Activated naive CD8-positive, alpha-beta T cell treated with anti-CD3 and anti-CD28 coated beads, Interleukin-2, amount 50 U/mL, for 16 hours (primary cell): ENCODE measurements at places on chromosomes 6 and 20.

DNA sequence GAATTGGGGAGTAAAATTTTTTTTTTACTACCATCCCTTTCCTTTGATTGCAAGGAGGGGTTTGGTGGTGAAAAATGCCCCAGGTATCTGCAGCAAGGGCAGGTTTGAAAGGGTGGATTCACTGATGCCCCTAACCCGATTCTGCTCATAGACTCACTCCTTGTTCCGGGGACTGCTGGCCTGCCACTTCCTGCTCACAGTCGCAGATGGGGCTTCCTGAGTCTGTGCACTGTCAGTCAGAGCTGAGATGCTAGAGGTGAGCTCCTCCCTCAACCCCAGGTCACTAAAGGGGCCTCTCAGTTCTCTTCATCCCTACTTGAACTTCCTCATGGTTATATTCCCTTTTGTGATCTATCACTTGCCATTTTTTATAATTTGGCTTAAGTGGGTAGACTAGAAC, 357.9 kb downstream of the FARS2 start:
- DNase-seq: no peak

GRCh38 chr20:24850176-24850575, 98.9 kb upstream of the CST7 start:
- no peak for DNase-seq

GRCh38 chr20:48339190-48339985, 488.4 kb downstream of the PREX1 start:
- no peak for DNase-seq

- no peak for DNase-seq
These were observed 280.2 kb downstream of the COL12A1 start for GRCh38 chr6:74925683-74926082.

DNA sequence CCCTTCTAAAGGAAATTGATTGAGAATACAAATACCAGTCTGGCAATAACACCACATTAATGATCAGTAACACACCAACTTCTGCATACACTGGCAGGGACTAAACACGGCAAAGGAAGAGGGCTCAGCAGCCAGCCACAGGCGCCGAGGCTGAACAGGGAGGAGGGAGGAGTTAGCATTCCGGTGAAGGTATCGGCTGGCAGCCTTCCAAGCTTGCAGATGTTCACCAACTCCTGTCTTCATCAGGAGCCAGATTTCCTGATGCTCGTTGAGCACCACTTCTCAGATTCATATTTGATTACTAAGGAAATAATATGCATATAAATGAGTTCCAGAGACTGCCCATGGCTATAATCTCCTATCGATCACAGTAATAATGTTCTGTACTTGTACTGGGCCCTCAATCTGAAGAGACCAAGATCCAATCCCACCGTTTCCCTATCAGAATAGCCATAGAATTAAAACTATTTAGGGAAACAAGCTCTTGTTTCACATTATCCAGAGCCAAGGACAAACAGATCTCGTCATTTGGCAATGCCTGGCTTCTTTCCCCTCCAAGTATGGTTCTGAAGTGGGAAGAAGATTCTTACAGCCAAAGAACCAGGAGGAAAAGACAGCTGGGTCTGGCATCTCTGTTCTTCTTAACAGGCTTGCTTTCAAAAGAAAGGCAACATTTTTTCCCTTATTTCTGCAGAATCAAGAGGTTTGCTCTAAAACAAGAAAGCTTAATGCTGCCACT, 42.2 kb downstream of the GFOD1 start:
- DNase-seq: no peak

DNA sequence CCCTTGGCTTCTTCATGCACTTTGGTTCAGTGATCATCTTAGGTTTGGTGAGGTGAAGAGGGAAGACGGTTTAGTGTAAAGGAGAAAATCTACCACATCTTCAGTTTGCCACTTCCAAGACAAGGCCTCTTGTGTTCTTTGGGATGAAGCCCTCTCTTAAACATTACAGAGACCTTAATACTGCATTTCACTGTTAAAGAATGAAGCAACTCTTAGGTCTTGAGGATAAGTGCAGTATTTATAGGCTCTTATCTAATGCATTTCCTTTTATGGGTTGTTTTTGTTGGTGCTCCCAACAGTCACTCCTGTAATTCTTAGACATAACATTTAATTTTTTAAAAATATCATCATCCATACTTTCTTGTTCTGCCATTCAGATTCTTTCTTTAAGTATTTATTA, 139.9 kb upstream of the LAMP5 start:
- DNase-seq: no peak

DNA sequence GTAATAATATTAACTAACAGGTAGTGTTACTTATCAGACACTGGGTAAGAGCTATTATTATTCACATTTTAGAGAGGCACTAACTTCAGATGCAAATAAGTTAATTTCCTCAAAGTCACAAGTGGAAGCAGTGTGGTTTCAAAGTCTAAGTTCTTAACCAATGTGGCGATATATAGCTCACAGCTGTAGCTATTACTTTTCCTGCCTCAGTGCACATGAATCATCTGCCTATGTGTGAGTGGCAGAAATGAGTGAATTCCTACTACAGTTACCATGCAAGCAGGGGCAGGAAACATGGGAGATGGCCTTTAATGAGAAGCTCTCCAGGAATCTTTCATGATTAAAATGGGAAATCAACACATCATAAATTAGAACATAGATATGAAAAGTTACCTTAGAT, 126.2 kb upstream of the EYA4 start:
- DNase-seq: no peak

DNA sequence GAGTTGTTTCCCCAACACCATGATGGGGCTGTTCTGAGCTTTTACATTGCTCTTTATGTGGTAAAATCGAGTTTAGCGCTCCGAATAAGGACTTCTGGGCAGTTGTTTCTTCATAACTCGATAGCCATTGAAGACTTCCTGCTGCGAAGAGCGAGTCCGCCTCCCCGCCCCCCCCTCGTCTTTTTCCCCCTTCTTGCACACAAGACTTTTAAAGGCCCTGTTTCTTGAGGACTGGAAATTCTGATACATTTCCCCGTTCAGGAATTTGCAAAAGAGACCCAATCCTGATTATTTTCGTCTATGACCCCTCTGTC, 1.5 kb upstream of the CITED2 start:
- DNase-seq: no peak

DNA sequence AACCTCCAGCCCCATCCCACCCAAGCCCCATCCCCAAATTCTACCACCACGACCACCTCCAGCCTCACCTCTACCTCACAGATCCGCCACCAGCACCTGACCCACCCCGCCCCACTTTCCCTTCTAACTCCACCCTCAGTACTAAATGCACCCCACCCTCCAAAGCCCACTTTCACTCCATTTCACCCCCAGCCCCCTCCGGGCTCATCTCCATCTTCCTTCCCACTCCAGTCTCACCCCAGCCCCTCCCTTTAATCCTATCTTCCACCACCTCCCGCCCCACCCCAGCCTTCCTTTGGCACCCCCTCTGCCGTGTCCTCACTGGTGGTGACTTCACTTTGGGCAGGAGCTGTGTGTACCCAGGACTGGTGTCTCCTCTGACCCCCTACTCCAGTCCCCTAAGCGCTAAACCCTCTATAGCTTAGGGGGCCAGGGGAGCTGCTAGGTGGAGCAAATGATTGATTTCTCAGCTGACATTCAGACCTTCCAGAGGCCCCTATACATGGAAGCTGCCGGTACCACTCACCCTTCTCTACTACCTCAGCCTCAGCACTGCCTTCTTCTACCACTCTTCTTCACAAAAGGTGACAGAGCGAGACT, 2.8 kb upstream of the NSFL1C start:
- no peak for DNase-seq

DNA sequence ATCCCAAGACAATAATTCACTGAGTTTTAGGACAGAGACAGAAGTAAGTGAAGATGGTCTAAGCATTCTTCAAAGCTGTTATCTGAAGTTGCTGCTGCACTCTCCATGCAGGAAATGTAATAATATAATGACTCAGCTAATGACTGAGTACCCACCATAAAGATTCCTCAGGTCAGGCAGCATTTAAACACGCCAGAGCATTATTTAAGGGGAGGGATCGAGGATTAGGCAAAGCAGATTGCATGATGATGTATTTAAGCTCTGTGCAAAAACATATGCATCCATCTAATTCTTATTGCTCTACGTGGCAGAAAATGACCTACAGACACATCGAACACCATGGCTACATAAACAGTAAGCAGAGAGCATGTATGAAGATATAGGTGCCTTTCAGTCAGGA, 216.4 kb downstream of the UNC5CL start:
- DNase-seq: no peak

DNA sequence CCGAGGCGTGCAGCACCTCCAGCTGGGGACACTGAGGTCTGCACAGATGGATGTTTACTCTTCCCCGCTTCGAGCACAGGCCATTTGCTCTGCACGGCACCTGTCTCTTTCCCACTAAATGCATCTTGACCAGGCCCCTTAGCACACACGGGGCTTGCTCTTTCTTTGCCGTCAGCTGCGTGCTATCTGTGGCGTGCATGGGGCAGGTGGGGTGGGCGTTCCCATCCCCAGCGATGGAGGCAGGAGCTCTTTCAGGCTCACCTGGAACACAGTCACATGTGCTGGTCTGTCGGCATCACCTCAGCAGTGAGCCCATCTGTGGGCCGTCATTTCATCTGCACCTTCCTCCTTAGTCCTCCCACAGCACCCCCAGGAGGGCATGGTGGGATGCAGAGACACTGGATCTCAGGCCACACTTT, 35.1 kb downstream of the RBM38 start:
- DNase-seq: no peak

DNA sequence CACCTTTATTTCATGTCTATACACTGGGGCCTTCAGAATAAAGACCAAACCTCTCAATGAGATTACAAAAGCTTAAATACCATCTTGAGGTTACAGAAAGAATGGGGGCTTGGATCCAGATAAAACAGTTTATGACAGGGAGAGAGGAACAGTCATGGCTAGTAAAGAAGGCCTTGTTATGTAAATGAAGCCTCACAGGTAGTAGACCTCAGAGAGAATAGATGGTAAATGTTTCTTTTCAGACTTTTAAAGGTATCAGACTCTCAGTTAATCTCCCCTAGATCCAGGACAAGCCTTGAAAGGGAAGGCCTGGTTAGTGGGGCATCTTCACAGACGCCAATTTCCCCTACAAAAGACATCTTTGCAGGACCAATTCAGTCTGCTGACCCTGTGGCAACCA, 1325.6 kb downstream of the HACE1 start:
- no peak for DNase-seq

DNA sequence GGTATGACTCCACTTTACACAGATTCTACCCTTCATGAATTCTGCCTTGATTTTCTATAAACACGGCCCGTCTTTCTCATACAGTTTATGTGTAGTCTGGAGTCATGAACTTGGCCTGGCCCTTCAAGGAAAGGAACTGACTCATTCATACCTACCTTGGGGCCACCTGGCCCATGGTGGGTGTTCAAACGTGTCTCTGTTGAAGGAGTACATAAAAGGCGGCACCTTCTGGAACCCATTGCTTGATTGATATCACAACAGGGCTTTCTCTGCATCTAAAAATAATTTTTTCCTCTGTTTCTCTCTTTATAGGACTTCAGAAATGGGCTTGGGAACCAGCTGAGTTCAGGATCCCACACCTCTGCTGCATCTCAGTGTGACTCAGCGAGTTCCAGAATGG, 363.0 kb upstream of the SOX4 start:
- no peak for DNase-seq

DNA sequence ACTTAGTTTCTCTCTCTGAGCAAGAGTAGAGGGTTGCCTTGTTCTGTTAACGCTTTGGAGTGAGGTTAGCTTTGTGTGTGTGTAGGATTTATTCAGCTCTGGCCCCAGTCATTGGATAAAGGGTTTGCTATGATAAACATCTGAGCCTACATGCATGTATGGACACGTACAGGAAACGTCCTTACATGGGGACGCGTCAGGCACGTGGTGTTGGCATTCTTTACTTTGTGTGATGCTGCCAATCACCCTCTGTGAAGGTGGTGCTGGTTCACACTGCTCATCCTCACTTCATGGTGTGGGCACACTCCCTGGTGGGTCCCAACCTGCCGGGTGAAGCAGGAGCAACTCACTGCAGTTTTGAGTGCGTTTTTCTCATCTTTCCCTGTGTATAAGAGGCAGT, 53.4 kb upstream of the CD93 start:
- no peak for DNase-seq

DNA sequence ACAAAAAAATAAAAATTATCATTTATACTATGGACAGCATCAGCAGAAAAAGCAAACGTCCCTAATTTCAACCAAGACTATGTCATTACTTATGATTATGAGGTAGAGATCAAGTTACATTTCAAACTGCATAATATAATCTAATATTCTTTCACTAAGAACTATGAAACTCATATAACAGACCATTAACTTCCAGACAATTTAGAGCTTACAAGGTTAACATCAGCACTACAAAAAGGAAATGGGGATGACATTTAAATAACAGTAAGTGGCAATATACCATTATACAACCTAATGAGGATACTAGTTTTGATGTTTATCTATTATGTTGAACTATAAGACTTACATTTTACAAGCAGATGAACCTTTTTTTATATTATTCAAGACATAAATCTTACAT, 261.0 kb upstream of the THEMIS start:
- DNase-seq: no peak

- no peak for DNase-seq
These were observed 127.9 kb downstream of the SLC23A2 start for GRCh38 chr20:4873396-4873795.

GRCh38 chr6:105321207-105321606, 81.7 kb downstream of the PREP start:
- DNase-seq: no peak

- no peak for DNase-seq
These were observed 1.1 kb upstream of the PANK2 start for GRCh38 chr20:3887876-3888620.

DNA sequence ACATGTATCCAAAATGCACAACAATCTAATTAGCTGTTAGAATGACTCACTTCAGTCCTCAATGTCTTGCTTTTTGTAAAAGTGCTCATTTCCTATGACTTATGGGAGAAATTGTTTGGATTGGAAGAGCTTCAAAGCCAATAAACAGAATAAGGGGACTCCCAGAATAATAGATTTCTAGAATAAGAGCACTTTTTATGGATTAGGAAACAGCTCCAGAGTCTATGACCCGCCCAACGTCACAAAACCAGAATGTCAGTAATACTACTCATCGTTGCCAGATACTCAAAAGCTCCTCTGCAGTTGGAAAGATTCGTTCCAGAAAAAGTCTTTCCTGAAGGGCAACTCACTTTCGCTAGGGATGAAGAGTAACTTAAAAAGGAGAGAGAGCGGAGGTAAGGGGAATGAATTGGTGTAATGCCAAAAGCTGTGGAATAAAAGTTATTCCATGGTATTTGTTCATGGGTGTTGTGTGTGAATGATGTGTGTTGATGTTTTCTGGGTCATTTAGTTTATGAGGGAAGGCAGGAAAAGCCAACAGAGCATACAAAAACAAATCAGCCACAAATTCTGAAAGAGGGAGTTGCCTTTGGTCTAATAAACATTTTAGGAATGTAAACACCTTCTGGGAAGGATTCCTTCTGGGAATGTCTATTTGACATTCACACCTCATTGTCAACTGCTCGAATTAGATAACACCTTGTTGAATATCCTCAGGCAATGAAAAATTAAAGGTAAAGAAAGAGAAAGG, 64.6 kb downstream of the SYNE1 start:
- no peak for DNase-seq

- no peak for DNase-seq
These were observed 18.1 kb downstream of the PLEKHG1 start for GRCh38 chr6:150617496-150618460.

- no peak for DNase-seq
These were observed 581.6 kb downstream of the HAO1 start for GRCh38 chr20:7358670-7359069.
